CD4-positive, alpha-beta T cell treated with Interleukin-1 beta for 1 hour (primary cell): ENCODE measurements at places on chromosomes 16 and 17.

GRCh38 chr17:56725144-56725543, 108.6 kb downstream of the C17orf67 start:
- DNase-seq, result no peak

DNA sequence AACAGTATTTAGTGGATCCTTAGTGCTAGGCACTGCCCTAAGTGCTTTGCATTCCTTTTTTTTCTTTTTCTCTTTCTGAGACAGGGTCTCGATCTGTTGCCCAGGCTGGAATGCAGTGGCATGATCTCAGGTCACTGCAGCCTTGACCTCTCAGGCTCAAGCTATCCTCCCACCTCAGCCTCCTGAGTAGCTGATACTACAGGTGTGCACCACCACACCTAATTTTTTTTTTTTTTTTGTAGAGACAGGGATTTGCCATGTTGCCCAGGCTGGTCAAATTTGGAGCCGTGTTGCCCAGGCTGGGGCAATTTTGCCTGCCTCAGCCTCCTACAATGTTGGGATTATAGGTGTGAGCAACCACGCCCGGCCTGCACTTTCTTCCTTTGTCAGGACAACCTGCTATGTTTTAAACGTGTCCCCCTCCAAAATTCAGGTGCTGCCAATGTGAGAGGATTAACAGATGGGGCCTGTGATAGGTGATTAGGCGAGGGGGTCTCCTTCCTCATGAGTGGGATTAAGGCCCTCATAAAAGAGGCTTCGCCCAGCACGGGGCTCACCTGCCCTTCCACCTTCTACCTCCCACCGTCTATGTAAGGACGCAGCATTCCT, 5.4 kb downstream of the NQO1 start:
- DNase-seq, result no peak

DNA sequence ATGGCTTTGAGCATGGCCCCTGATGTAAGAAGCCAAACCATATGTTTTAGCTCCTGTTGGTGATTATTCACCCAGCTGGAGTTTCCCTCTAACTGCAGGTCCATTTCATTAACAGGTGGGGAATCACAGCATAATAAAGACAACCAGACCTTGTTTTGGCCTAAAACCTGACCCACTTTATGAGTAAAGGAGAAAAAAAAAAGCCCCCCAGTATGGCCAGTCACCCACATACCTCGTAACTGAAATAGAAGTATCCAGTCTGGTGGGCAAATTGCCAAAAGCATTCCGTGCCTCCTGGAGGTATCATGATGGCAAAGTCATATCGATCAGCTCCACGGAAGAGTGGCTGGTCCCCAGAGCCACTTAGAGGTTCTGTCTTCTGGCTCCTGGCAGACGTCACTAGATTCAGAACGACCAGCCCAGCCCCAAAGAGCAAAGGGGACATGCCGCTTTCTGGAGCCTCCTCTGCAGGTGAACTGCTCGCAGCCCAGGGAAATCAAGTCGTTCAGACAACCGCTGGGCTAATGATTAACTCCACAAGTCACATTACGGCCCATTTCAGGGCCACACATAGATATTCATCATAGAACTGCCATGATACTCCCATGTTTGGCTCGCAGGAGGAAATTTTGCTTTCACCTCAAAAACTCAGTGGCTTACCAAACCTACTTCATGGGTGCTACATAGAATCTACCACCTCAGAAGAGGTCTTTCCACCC, at the start of gene TMED6:
Gene TMED6 (minus strand): TSS at position 478 of the 719 bp plus-strand sequence. CDS start 33 bp downstream, at position 445.
- no peak for DNase-seq

GRCh38 chr17:73552300-73553048, 91.8 kb downstream of the SDK2 start:
- no peak for DNase-seq

GRCh38 chr17:67376737-67377487, at the start of gene PITPNC1:
TSS of gene PITPNC1 (plus strand) at chr17:67377281.
- DNase-seq, result peak; percentile 89

- no peak for DNase-seq
Measured at GRCh38 chr17:69141431-69142174, at the start of gene ABCA6. TSS of gene ABCA6 (minus strand) at chr17:69141895. CDS start at chr17:69140703, 1,192 bp downstream.

DNA sequence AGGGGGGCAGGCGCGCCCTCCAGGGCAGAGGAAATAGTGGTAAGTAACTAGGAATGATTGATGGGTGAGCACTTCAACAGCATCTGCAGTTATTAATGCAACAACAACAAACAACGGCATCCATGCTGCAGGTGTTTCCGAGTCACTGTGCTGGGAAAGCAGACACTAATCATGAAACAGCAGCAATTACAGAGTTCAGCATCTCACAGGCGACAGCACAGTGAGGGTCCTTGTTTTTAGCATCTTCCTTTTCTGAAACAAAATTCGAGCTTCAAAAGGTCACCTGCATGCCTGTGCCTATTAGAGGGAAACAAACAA, 191.9 kb downstream of the SLC39A11 start:
- DNase-seq, result no peak

DNA sequence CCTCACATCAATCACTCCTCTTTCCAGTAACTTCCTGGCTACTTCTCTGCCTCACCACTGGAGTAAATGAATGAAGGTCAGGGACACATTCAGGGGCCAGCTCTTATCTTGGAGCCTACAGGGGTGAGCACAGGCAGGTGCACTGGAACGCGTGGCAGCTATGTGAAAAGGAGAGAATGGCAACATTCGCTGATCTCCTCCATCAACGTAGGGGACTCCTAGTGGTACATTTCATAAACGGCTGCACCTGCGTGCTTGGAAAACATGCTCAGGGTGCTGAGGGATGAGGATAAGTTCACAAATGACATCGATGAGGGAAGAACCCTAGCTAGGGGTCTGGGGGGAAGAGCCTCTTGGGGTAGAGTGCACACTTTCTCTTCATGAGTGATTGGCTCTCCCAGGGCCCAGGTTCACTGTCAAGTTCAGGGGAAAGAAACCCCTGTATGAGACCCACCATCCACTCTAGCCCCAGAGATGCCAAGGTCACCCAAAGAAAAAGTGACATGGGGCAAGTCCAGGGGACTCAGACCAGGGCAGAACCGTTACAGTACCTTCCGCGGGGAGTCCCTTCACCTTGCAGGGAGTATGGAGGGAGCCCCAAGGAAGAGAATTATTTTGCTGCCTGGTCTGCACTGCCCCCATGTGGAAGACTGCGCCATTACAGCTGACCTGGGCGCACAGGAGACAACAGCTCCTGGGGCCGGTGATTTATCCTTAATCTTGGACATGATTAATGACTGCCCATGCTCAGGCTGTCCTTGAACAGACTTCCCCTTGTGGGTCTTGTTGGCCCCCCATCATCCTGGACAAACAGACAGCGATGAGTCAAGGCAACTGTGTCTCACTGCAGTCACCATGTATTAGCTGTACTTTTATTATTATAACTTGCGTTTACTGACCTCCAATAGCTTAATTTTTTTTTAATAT, 30.1 kb downstream of the VAC14 start:
- DNase-seq, result peak; percentile 44

DNA sequence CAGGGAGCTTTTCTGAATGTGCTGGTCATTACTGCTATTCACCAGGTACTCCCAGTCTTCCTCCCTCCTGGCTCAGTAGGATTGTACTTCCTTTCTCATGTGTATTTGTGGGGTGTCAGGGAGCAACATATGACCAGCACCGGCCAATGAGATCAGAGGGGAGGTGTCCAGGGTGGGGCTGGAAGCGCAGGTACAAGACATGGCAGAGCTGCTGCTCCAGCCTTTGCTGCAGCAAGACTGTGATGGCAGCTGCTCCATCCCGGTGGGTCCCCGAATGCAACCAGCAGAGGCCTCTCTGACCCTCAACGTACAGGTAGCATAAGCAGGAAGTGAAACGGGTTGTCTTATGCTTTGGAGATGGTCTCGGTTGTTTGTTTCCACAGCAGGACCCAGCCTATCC, 53.8 kb upstream of the CACNG5 start:
- DNase-seq, result no peak

DNA sequence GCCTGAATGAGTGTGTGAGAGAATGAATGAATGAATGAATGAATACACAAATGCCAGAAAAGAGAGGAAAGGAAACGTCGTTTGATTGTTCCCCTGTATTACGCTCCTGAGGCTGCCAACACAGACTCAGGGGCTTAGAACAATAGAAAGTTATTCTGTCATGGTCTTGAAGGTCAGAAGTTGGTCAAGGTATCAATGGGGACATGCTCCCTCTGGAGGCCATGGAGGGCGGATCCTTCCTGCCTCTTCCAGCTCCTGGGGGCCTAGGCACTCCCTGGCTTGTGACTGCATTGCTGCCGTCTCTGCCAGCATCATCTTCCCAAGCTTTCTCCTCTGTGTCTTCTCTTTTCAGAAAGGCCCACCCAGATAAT, 1.5 kb upstream of the SLC38A8 start:
- no peak for DNase-seq

DNA sequence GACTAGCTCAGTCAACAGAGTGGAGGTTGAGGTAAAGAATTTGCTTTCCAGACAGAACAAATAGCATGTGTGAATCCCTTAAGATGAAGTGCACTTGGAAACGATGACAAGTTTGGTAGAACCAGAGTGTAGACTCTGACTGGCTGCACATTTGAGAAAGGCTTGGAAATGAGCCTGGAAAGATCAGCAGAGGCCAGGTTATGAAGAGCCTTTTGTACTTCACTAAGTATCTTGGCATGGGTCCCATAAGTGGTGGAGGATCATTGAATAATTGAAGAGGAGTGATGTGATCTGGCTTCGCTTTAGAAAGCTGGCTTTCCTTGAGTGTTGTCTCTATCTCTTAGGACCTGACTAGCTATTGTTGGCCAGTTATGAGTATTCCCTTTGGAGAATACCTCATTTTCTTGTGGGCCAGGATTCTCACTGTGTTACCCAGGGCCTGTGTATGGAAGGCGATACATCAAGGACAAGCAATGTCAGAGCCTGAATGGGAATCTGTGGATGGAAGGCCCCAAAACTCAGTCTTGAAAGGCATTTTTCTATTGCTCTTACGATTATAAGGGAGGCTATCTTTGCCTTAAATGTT, 329.8 kb downstream of the UTP18 start:
- DNase-seq, result no peak

- no peak for DNase-seq
Measured at GRCh38 chr17:37179893-37180292, 195.9 kb upstream of the C17orf78 start.

- DNase-seq, result no peak
Measured at GRCh38 chr16:67419931-67420330, 3.7 kb upstream of the ZDHHC1 start.

- DNase-seq, result no peak
Measured at GRCh38 chr17:53630638-53631037, 192.1 kb upstream of the KIF2B start.
